ENCODE measurements at places on chromosomes 2 and 18.

DNA sequence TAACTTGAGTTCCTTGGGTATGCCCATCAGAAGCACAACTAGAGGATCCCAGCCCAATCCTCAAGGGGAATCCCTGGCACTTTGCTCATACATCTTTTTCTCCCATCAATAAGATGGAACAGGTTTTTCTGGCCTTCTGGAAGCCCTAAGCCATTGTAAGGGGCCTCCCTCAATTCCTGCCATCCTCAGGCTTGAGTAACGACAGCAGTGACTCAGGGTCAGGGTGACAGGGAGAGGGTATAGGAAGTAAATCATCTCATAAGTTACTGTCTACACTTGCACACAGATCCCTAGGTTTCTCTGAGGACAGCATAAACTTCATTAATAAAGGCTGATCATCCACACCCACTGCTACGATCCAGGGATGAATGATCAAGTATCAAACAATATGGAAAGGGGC is 35.0 kb downstream of the AMER3 start:
- no peak for DNase-seq

DNA sequence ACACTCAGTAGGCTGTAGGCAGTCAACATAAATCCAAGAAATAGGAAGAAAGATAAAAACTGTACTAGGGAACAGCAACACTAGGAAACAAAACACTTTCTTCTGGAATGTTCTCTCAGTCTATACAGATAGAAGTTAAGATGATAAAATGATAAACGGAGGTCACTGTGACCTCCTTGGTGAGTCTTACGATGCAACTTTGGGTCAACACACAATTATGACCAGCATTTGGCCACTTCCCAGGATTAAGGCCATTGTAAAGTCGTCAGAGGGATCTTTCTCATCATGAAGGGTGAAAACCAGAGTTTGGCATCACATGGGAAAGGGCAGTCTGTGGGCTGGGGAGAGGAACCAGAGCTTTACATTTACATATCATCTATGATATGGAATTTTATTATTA is 33.4 kb downstream of the LAMA3 start:
- DNase-seq: no peak

DNA sequence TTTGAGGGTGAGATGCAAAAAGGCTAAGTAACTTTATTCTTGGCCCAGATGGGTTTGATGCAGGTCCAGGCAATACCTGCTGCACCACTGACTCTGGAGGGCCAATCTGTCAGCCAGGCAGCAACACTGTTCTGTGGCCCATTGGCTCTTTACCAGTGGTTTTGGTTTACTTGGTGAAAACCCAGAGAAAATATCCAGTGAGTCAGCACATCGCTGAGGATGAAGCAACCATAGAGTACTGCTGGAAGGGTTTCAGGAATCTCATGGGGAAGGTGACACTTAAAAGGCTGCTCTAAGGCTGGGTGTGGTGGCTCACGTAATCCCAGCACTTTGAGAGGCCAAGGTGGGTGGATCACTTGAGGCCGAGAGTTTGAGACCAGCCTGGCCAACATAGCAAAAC is 192.5 kb upstream of the FAM98A start:
- no peak for DNase-seq

- DNase-seq: no peak
These were observed 301.9 kb upstream of the DSEL start for GRCh38 chr18:67818432-67818831.
